Karpas-422 (cell line): ENCODE measurements at places on chromosomes 1 and 21. TPM values are rescaled to one million over a fixed set of nuclear protein-coding genes. Genes with fewer than 3 reads are reported as not detected.

- no peaks in the 10 kb centered on the region for H3K36me3 ChIP-seq
- no peaks in the 10 kb centered on the region for H3K4me1 ChIP-seq
- peaks cover 4% of the 10 kb centered on the region; the same call in 1 of the 2 replicates for H3K27me3 ChIP-seq
Measured at GRCh38 chr1:230381049-230381467, 45.1 kb downstream of the PGBD5 start.

DNA sequence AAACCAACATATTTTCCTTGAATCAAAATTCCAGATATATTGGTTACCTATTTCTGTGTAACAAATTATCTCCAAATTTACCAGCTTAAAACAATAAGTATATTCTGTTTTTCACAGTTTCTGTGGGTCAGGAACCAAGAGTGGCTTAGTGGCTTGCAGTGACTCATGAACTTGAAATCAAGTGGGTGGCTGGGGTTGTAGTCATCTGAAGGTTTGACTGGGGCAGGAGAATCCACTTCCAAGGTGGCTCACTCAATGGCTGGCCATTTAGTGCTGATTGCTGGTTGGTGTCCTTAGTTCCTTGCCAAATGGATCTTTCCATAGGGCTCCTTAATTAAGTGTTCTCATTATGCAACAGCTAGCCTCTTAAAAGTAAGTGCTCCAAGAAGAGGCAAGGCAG is 43.8 kb downstream of the ALG14 start:
- no peaks in the 10 kb centered on the region for H3K4me1 ChIP-seq
- no peaks in the 10 kb centered on the region for H3K27me3 ChIP-seq
- H3K36me3 ChIP-seq = no peaks in the 10 kb centered on the region
- H3K4me3 ChIP-seq = no peak overlapping the region

DNA sequence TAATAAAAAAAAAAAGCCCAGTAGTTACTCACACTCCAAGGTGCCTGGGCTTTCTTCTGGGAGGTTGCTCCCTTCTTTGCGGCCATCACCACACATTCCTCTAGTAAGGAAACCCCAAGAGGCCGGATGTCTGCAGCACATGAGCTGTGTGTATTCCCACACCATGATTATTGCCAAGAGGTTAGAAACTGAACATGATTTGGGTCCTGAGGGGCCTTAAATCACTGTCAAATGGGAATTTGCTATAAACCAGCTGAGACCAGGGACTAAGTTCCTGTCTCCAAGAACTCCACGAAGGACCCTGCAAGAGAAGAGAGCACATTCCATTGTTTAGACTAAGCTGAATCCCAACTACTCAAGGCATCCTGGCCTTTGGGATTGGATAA is 85.3 kb upstream of the SSX2IP start:
- no peak for DNase-seq
- no peaks in the 10 kb centered on the region for H3K4me1 ChIP-seq
- H3K4me3 ChIP-seq = no peak overlapping the region
- no peaks in the 10 kb centered on the region for H3K36me3 ChIP-seq
- H3K27me3 ChIP-seq = no peaks in the 10 kb centered on the region

DNA sequence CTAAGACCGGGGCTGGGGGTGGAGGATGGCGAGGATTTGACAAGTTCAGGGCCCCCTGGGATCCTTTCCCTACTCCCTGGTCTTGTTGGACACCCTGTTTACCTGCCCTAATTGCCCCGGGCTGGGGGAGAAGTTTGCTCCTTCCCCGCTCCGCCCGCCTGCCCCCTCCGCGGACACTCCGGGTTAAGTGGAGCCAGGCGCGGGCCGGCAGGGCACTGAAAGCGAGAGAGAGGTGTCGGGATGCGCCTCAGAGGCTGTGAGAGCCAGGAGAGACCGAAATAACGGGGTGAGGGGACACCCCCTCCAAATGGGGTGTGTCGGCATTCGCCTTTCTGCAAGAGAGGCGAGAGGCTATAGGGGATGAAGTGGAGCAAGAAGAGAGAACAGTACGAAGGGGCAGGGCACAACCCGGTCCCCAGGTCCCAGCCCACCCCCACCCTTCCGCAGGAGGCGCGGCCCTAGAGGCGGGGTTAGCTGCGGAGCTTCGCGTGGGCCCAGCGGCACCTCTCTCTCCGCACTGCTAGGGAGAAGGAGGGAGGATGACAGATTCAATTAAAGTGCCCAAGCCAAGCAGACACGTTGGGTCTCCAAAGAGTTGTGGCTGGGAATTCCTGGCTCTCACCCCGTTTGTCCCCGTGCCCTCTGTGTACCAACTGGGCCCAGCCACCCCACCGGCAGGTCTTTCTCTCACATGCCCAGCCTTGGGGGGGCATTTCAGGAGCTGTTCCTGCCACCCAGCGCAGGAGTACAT is 3.8 kb downstream of the EFNA3 start:
- H3K36me3 ChIP-seq = no peaks in the 10 kb centered on the region
- H3K27me3 ChIP-seq = no peaks in the 10 kb centered on the region
- H3K4me3 ChIP-seq = no peak overlapping the region
- H3K27ac ChIP-seq = no peak overlapping the region
- peak; percentile 62 for DNase-seq

DNA sequence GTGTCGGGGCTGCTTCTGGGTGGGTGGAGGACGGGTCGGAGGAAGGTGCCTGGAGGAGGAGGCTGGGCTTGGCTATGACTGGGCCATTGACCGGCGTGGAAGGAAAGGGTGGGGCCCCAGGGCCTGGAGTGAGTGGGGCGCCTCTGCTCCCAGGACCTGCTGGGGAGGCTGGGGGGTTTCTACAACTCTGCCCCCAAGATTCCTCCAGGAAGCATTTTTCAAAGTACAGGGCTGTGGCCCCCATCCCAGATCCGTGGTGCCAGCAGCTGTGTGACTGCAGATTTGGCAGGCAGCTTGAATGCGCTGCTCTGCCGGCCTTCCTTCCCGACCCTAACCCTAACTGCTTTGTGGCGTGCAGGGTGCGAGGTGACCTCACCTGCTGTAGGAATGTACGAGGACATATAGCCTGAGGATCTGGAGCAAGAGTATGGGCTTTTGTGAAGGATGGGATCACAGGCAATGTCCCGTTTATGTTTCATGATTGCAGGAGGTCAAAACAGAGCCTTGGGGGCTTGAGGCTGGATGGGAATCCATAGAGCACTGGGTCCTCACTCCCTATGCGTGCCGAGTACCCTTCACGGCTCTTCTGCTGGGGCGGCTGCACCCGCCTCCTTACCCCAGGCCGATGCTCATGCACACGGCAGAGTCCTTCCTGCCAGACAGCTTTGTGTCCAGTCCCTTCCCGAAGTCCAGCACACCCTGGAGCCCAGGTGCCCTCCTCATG is 24.7 kb downstream of the TRPM2 start:
- H3K36me3 ChIP-seq = no peaks in the 10 kb centered on the region
- H3K4me1 ChIP-seq = no peaks in the 10 kb centered on the region
- no peak for DNase-seq
- H3K4me3 ChIP-seq = no peak overlapping the region
- H3K27ac ChIP-seq = no peak overlapping the region
- H3K27me3 ChIP-seq = no peaks in the 10 kb centered on the region

DNA sequence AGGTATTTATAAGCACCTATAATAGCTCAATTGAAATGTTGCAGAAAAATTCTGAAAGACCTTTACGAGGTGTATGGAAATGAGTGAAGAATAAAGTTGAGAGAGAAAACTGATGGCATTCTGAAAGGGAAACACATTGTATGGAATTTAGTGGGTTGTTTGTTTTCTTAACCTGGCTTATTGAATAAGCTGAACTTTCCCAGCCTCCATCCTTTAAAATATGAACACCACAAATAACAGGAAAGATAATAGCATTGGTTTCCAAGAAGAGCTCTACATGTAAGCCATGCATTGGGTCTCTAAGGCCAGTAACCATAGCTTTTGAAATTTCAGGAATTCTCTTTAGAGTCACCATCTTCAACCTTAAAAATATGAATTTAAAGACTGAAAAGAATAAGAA is 709.0 kb downstream of the USP25 start:
- H3K4me1 ChIP-seq = no peaks in the 10 kb centered on the region
- no peaks in the 10 kb centered on the region for H3K27me3 ChIP-seq

DNA sequence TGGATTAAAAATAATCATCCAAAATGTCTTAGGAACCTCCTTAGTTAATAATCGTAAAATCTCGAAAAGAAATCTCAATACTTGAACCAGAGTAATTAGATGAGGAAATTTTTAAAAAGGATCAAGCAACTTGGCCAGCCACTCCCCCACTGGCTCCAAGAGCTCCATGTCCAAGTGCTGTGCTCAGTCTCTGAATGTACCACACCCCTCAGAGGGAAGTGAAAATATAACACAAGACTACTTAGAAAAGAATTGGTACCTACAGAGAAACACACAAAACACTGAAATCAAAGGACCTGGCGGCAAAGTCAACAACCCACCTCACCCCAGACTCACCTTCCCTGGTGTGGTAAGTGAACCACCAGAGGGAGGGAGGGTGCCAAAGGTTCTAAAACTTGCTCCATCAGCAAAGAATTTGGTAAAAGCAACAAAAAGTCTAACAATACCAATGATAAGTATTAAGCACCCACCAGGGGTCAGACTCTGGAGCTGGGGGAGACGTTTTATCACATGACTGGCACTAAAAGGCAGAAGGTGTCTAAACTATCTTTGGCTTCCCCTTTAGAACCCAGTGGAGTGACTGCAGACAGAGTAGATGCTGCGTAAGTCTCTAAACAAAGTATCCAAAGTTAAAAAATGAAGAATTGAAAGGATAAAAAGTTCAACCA is 14.0 kb downstream of the LBR start:
- peaks cover 77% of the 10 kb centered on the region for H3K36me3 ChIP-seq
- H3K27me3 ChIP-seq = no peaks in the 10 kb centered on the region
- no peak for DNase-seq

DNA sequence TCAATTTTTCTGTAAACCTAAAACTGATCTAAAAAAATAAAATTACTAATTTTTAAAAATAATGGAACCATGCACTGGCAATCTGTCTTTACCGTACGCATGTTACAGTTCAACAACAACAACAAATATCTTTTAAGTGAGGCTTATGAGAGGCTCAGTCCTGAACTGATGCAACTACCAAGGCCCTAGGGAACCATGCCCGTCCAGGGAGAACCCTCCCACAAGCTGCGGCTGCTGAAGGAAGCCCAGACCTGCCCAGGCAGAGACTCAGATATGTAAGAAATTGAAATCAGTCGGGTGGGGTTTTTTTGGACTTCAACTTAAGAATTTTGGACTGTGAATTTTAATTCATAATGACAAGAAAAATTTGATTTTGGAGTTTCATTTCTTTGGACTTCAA is 91.1 kb downstream of the NPHP4 start:
- no peak overlapping the region for H3K4me3 ChIP-seq
- no peak for DNase-seq
- peaks cover 2% of the 10 kb centered on the region; the same call in 1 of the 2 replicates for H3K4me1 ChIP-seq
- no peaks in the 10 kb centered on the region for H3K27me3 ChIP-seq
- no peaks in the 10 kb centered on the region for H3K36me3 ChIP-seq
- no peak overlapping the region for H3K27ac ChIP-seq

GRCh38 chr1:78527706-78528105 is 36.9 kb downstream of the PTGFR start:
- H3K27me3 ChIP-seq = no peaks in the 10 kb centered on the region
- H3K27ac ChIP-seq = no peak overlapping the region
- no peaks in the 10 kb centered on the region for H3K4me1 ChIP-seq
- H3K4me3 ChIP-seq = no peak overlapping the region
- H3K36me3 ChIP-seq = no peaks in the 10 kb centered on the region
- DNase-seq = no peak

Gene CTSE
- not detected in 2 replicates for total RNA-seq

Gene TTC39A
- not detected in 2 replicates for total RNA-seq

Gene SPRR2A
- not detected in 2 replicates for total RNA-seq

Gene ITLN2
- not detected in 2 replicates for total RNA-seq
